NCI-H2081 treated with DMSO at 0.1 percent for 48 hours (cell line): ENCODE measurements at places on chromosomes 7 and 10.

GRCh38 chr7:76354981-76355730, 3.6 kb downstream of the YWHAG start:
- DNase-seq = no peak

DNA sequence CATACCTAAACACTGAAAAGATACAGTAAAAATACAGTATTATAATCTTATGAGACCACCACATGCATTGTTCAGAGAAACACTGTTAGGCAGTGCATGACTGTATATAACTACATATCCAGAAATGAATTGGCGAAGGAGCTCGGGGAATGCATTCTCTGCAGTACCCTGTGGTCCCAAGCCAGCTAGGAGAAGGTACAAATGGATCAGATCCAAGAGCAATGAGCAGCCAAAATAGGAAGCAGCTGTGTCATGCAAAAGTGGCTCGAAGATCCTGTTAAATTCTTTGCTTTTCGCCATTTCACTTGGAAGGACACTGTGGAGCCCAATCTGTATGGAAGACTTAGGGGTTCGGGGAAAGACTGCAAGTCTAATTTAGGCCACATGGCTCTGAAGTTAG, 334.8 kb downstream of the TNS3 start:
- no peak for DNase-seq

GRCh38 chr10:77293773-77294172, 343.8 kb downstream of the KCNMA1 start:
- no peak for DNase-seq

- no peak for DNase-seq
Observed at GRCh38 chr7:158209435-158209834, 378.2 kb downstream of the PTPRN2 start.

DNA sequence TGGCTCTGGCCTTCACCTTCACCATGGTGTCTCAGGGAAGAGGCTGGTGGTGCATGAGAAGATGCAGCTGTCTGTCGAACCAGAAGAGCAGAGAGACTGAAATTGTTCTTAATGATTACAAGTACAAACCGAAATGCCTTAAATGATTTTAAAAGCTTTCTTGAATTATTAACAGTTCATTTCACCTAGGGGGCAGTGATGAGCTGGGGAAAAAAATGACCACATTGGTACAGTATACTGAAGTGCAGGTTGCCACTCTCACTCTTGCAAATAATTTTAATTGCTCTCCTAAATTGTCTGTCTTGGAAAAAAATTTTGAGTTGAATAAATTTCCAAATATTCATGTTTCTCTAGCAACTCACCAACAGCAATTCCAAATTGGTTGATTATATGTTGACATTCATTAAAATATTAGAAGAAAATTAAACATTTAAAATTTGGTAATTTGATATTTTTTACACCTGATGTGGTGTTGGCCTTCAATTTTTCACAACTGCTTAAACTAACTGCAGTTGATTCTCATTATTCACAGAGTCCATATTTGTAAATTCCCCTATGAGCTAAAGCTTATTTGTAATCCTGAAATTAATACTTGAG, 692.6 kb downstream of the ZWINT start:
- DNase-seq = no peak

- no peak for DNase-seq
Observed at GRCh38 chr10:89302625-89303024, 779 bp downstream of the IFIT2 start.

DNA sequence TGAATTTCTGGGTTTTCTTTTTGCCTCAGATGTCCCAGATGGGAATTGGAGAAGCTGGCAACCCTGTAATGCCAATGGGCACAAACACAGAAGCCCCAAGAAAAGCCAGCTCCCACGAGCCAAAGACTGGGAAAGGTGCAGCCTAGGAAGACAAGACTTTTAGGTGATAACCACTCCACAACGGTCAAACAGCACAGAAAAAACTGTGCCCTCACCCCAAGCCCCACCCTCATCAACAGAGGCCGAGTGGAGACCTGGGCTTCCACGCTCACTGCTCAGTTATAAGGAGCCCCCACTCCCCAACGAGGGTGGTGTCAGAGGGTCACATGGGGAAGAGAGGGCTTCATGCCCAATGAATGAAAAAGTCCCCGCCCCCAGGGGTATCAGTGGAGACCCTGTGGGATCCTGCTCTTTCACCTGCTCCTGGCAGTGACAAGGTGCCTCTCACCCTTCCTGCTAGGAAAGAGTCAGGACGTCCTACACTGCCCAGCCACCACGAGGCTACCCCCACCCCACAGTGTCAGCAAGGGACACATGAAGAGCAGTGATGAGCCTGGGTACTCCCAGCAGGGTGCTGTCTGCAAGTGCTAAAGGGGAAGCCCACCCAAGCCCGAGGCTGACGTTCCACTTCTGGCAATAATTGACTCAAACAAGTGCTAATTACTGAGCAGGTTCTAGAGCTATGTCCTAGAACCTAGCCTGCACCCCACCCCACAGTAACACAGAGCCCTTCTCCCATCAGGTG, 8.3 kb downstream of the TMEM273 start:
- DNase-seq = no peak

- DNase-seq = no peak
Observed at GRCh38 chr10:126240483-126240882, 147.8 kb downstream of the ADAM12 start.

DNA sequence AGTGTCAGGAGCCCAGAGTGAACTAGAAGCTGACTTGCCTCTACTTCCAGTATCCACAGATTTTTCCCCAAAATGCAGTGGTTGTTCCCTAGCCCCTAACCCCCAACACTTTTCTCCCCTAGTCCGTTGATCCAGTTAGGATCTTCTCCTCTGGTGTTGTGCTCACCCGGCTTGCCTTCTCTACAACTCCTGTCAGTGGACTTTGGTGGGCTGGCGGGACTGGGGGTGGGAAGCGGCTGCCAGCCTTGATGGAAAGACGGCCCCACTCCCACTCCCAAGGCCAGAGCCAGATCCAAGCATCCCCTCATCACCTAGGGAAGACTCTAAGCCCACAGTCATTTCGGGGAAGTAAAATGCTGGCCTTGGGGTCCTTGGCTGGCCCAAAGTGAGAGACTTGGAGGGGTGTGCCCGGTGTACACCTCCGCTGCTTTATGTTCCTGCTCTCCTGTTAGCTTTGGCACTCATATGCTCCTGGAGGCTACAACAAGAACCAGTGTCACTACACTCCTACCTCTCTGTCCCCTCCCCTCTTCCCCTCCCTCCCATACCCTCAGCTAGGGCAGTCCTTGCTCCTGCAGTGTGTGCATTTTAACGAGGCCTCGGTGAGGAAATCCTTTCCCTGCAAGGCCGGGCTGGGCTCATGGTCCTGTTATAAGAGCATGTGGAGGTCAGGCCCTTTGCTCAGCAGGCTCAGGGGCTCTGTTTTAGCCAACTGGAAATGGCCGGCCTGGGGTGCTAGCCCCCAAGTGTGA, 930 bp upstream of the HOXA10 start:
- no peak for DNase-seq

GRCh38 chr7:91771394-91771793, 109.1 kb downstream of the MTERF1 start:
- DNase-seq = no peak

DNA sequence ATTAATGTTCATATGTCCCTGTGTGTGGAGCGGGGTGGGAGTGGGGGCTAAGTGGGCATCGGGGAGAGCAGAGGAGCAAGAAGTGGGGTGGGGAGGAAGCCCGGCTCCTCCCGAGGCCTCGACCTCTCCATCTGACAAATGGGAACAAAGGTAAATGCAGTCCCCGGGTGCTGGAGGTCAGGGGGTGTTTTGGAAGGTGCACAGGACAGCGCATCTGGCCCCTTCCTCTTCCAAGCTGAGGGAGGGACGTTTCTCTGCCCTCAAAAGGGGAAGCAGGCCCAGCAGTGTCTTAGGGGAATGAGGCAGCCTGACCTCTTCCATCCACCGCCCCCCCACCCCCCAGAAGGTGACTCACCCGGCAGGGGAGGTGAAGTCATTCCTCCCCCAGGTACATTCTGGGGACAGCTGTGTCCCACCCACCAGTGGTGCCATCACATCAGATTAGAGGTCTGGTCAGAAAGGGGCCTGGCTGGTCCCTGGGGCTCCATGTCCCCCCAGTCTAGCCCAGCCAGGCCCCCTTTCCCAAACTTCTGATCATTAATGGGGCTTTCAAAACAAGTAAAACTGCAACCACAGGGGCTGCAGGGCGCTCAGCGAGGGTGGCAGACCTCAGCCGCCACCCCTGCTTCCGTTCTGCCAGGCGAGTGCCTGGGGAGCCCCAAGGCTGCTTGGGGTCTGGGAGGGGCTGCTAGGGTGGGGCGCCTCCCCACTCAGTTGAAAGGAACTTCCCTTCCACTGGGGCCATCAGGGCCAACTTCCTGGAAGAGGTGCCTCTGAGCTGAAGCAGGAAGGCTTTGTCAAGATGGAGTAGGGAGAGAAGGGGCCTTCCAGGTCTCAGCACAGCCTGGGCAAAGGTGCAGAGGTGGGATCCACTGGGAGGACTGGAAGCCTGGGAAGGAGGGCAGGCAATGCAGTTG, 10.8 kb downstream of the LFNG start:
- no peak for DNase-seq

- DNase-seq = no peak
Observed at GRCh38 chr10:21396889-21397288, 128.6 kb downstream of the SKIDA1 start.

- DNase-seq = no peak
Observed at GRCh38 chr10:62583876-62584615, 209.9 kb downstream of the ZNF365 start.

DNA sequence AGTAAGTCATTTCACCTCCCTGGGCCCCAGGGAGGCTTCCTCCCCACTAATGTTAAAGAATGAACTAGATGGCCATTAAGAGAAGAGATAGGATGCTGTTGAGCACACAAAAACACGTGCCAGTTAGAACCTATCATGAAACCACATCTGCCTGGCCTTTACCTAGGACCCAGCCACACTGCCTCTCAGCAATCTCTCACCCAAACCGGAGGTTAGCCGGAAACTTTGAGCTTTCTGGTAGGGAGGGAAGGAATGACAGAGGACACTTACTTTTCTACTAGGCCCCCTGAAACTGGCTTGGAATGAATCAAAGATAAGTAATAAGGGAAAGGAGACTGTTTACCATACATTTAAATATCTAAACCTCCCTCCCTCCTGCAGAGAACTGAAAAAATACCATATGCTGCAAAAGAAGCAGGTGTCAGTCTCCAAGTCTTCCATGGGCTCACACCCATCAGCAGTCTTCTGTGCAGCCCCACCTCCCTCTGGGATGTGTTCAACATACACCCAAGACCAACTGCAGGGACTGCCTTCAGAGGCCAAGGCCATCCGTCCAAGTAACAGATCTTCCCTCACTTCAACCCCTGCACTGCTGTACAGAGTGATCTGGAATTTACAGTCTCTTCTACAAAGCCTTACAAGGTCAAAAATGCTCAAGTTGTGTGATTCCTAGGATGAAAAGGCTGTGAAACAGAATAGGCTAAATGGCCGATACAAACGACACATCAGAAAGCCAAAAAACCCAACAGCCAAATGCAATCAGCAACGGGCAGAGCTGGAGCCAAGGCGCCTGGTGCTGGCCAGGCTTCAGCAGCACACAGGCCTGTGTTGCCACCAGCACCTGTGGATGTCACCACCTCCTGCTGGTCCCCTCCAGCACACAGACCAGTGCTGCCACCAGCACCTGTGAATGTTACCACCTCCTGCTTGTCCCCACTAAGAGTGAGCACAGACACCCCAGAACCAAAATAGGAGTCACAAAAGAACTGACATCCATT, 42.4 kb downstream of the SORBS1 start:
- no peak for DNase-seq

DNA sequence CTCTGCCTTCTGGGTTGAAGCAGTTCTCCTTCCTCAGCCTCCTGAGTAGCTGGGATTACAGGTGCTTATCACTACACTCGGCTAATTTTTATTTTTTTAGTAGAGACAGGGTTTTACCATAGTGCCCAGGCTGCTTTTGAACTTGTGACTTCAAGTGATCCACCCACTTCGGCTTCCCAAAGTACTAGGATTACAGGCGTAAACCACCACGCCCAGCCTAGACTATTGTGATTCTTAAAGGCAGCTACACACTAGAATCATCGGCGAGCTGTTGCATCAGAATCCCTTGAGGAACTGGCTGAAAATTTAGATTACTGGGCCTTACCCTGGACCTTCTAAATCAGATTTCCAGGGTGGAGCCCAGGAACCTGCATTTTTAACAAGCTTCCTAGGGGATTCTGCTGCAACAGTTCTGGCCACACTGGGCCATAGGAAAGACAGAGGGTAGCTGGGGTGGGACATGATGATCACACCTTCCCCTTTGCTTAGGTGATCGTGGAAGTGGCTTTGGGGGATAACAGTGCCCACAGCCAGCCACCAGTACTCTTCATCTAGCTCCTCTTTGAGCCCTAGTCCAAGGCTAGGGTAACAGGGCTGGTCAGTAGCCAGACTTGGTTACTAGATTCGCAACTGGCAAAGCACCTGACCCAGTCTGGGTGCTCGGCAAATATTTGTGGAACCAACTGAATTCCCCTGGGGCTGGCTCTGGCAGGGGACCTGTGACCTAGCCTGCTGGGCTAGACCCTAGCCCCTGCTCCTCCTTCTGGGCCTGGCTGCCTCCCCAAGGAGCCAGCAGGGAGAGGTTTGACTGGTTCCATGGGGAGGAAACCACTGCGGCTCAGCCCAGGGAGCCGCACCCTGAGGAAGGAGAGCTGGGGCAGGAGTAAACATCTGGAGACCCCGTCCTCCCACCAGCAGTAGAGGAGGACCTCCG, 67.1 kb upstream of the DUSP5 start:
- no peak for DNase-seq

DNA sequence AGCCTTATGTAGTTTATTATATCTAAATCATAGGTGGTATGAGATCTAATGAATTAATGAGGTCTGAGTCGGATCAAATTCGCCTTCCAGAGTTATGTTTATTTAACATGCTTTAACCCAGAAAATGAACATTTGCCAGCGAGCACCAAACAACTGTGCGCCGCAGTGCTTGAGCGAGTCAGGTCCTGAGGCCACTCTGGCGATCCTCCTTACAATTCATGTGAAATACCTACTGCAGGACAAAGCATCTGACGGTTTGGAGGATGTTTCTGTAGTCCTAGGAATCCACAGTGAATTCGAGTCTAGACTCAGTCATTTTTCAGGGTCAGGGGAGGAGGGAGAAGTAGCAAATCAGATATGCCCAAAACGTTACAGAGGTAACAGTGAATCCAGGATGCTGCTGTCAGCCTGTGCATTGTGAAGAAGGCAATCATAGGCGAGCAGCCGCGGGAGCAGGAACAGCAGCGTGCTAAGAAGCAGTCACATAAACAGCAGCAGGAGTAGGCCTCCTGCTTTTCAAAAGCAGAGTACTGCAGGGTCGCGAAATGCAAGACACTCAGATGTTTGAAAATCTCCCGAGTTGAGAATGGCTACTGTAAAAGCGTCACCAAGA, 120.2 kb downstream of the CACNB2 start:
- DNase-seq = no peak

GRCh38 chr10:74934100-74934812, 107.9 kb downstream of the KAT6B start:
- no peak for DNase-seq

- DNase-seq = no peak
Observed at GRCh38 chr7:24052572-24053260, 231.3 kb upstream of the NPY start.
